Ammon's horn (tissue), 1 donor: ENCODE measurements at places on chromosomes 12 and 14.
A peak's percentile ranks its signal among the peaks of the same experiment; 100 is the strongest.

DNA sequence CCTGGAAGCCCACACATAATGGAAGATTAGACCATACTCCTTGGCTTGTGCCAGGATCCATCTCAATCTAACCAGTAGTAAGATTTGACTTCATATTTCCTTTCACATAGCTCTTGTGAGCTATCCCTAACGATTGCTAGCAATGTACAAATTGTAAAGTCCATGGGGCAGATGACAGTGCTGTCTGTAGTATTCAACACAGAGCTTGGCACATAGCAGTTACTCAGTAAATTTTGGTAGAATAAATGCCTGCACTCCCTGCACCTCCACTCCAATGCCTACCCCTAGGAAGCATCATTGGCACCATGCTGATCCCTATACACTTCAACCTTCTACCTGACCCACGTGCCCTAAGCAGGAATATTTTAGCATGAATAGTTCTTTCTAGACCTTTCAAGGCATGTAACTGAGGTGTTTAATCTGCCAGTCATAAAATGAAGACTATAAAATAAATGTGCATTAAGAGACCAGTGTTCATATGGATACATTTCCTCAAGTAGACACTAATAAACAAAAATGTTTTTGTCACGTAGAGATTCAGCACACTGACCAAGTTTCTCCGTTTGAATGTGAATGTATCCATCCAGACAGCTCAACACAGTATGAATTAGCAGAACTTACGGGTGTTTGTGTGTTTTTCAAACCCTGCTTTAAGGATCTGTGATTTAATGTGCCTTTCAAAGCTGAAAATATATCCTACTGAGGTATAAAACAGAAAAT is 98.8 kb downstream of the BMP4 start:
- no peak for DNase-seq

GRCh38 chr14:82987502-82988124 is 1454.0 kb upstream of the SEL1L start:
- no peak for DNase-seq

GRCh38 chr14:51284241-51284640 is 44.2 kb downstream of the TMX1 start:
- no peak for DNase-seq

- DNase-seq, result peak; percentile 66
These were observed 44.2 kb downstream of the KCTD10 start for GRCh38 chr12:109432842-109433304.

DNA sequence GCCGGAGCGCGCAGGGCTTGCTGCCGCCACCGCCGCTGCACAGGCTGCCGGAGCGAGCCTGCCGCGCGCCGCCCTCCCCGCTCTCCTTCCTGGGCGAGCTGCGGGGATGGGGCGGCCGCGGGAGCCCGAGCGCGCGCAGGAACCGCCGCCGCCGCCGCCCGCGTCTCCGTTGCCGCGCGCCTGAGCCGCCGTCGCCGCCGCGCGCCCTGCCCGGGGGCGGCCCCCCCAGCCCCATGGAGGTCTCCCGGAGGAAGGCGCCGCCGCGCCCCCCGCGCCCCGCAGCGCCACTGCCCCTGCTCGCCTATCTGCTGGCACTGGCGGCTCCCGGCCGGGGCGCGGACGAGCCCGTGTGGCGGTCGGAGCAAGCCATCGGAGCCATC is 352 bp downstream of the PLXNC1 start:
- DNase-seq, result no peak

GRCh38 chr12:82357845-82358199 is 365 bp downstream of the CCDC59 start:
- no peak for DNase-seq

DNA sequence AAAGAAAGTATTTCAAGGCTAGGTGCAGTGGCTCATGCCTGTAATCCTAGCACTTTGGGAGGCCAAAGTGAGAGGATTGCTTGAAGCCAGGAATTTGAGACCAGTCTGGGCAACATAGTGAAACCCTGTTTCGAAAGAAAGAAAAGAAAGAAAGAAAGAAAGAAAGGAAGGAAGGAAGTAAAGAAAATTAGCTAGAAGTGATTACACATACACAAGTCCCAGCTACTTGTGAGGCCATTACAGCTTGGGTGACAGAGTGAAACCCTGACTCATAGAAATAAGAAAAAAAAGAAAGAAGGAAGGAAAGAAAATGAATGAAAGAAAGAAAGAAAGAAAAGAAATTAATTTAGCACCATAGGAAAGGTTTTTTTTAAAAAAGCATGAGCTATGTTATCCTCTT is 33.3 kb upstream of the PPP1CC start:
- DNase-seq, result no peak

DNA sequence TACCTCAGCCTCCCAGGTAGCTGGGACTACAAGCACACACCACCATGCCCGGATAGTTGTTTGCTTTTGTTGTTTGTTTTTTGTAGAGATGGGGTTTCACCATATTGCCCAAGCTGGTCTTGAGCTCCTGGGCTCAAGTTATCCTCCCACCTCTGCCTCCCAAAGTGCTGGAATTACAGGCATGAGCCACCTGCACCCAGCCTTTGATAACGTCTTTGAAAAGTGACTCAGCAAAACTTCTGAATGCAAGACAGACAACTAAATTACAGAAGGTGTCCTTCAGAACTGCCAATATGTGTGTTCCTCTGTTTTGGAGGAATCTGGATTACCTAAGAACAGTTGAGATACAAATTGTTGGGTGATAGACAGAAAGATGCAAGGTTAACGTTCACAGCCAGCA is 99.8 kb downstream of the ESR2 start:
- no peak for DNase-seq

GRCh38 chr12:122872815-122873361 is 23.0 kb downstream of the VPS37B start:
- DNase-seq, result no peak

GRCh38 chr12:56725723-56726102 is 614 bp upstream of the NACA start:
- DNase-seq, result no peak

DNA sequence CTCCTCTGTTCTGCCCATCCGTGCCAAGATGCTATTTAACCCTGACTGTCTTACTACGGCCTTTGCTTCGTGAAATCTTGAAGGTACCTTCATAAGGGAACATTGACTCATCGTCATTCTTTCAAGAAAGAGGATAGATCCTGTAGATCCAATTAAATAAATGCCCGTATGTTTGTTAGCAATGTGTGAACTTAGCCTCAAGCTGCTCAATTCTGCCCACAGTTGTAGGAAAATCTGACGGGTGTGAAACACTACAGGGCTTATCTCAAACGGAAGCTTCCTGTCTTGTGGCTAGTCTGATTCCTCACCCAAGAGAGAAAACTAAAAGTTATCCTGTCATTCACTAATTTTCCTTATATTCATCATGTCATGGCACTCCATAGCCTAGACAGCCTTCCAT is 168.0 kb upstream of the TBX3 start:
- no peak for DNase-seq

- peak; percentile 1 for DNase-seq
These were observed 554.8 kb downstream of the DIO2 start for GRCh38 chr14:79656496-79656895.

DNA sequence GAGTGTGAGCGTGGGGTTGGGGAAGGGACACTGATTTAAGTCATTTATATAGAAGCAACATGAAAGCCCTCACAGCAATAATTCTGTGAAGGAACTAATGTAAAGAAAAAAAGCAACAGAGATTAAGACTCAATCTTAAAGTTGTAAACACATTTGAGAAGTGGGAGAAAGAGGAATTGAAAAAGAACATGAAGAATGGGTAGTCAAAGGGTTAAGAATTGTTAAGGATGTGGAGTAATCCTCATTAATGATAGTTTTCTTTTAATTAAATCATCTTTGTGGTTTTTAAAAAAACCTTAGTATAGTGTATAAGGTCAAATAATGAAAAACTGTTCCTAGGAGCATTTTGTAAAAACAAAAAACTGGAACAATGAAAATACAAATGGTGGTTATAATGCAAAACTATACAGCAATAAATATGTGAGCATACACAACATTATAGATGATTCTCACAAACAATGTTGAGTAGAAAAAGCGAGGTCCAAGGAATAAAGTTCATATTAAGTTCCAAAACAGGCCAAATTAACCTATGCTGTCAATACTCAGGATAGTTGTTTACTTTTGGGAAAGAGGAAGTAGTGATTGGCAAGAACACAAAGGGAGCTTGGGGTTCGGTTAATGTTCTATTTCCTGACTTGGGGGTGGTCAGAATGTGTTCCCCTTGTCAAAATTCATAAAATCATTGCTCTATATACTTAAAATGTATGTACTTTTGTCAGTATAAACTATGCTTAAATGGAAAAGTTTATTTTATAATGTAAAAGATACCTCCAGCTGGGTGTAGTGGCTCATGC is 120.4 kb upstream of the ATF7IP start:
- no peak for DNase-seq

GRCh38 chr14:89626233-89626806 is 209.3 kb upstream of the FOXN3 start:
- DNase-seq, result no peak

DNA sequence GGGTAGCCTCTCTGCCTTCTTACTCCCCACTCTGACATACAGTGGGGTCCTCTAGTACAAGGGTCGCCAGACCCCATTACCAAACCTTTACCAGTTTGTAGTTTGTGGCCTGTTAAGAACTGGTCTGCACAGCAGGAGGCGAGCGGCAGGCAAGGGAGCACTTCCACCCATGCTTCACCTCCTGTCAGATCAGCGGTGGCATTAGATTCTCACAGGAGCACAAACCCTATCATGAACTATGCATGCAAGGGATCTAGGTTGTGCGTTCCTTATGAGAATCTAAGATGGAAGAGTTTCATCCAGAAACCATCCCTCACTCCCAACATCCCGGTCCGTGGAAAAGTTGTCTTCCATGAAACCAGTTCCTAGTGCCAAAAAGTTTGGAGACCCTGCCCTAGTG is 146.5 kb downstream of the HMGA2 start:
- no peak for DNase-seq

DNA sequence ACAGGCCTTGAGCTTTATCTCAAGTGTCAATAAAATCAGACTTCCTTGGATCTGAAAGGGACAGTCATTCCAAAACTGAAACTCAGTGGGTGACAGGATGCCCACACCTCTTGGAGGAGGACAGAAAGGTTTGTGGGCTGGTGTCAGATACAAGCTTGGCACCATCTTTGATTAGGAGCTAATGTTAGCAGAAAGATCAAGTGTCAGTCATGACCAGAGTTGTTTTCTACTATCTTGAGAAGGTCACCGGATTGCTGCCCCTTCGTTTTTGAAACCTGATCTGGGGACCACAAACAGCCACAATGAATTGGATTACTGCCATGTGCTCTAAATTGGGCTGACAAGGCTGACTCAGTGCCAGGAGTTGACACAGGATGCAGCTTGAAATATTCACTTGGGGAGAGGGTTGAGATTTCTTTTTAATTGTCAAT is 88.3 kb downstream of the OTOGL start:
- DNase-seq, result no peak

- DNase-seq, result peak; percentile 58
These were observed 44.0 kb upstream of the ISM2 start for GRCh38 chr14:77542421-77543239.

- no peak for DNase-seq
These were observed 100.7 kb upstream of the LGR5 start for GRCh38 chr12:71338933-71339332.

DNA sequence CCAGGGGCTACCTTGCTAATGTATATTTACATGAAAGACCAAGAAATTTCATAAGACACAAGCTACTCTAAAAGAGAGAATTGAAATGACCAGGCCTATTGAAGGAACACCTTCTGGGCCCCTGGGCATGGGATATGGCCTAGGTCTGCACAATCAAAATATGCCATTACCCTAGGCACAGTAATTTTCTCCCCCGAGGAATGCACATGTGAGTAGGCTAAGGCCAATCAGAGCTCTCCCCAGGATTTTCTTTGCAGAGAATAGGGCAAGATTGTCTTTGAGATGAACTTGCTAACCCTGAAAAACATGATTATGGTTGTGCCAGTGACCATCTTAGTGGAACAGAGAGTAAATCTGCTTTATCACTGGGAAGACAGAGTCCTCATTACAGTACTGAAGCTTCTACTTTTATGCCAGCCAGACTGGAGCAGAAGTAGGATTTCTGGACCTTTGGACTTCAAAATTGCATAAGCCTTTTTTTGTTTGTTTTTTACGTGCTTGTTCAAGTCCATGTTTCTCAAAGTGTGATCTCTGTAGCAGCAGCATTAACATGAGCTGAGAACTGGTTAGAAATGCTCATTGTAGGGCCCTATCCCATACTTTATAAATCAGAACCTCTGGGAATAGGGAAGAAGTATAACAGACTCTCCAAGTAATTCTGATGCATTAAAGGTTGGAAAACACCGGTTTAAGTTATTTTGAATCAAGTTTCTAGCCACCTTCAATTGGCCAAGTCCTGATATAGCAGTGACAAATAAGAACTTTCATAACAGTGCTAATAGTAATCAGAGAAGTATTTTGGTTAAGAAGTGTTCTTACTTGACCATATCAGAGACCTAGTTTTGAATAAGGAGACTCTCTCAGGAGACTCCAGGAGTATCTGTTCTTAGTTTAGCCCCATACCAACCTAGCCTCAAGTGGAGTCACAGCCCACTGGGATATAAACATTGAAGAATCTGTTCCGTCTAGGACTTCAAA is 112.9 kb downstream of the LMO3 start:
- DNase-seq, result no peak

DNA sequence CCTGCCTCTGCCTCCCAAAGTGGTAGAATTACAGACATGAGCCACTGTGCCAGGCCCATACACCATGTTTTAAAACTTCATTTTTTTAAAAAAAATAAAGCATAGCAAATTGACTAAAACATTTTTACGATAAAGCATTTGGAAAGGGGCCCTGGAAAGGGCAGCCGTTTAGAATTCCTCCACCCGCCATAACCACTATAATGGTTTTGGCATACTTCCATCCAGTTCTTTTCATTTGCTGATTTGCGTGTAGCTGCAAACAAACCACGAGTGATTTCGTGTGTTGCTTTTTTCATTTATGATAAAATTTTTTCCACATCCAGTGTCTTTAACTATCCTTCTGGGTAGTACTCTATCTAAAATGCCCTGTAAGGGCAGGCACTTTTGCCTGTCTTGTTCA is 91.8 kb upstream of the RIN3 start:
- DNase-seq, result no peak

DNA sequence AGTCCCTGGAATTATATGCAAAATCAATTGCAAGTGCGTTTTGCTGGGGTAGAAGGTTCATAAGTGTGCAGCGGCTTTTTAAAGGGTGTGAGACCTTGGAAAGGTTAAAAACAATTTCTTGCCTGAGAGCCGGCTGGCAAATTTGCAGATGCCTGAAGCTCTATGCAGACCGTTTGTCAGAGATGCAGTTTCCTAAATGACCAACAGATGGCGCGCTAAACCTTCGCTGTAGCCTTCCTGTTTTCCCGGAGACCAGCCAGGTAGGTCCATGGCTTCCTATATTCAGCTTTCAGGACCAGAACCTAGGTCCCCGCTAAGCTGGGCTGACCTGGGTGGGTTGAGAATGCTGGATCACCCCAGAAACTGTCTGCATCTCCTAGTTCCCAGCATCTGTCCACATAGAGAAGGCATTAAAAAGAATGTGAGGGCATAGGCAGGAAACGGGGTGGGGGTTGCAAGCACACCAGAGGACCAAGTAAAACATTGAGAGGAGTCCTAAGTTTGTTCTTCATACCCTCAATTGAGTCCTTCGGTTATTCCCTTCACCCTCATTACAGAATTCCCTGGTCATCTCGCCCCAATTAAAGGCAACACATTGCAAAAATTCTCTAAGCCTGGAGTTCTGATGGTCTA is 5.7 kb upstream of the NOS1 start:
- DNase-seq, result peak; percentile 89

GRCh38 chr12:128603573-128604115 is 220.1 kb downstream of the SLC15A4 start:
- no peak for DNase-seq
